ENCODE measurements at places on chromosomes 6 and 20.

- no peak for DNase-seq
Observed at GRCh38 chr6:153058291-153058690, 55.8 kb upstream of the MTRF1L start.

- no peak for DNase-seq
Observed at GRCh38 chr6:151704383-151704782, 103.1 kb upstream of the ESR1 start.

DNA sequence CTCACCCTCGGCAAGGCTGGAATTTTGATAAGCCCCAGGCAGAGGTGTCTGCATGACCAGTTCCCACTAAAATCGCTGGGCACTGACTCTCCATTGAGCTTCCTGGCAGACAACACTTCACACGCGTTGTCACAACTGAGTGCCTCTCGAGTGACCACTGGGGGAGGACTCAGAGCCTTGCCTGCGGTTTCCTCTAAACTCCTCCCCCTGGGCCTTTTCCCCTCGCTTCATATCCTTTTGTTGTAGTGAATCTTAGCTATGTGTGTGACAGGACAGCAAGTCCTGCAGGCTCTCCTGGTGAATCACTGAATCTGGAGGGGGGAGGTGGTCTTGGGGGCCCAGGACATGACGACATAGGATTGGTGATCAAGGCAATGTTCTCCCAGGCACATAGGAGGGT, 670.8 kb downstream of the PRKN start:
- DNase-seq = no peak

- DNase-seq = no peak
Observed at GRCh38 chr6:4653141-4653540, 123.1 kb upstream of the CDYL start.

- no peak for DNase-seq
Observed at GRCh38 chr6:158010591-158011477, 29.2 kb downstream of the SYNJ2 start.

- no peak for DNase-seq
Observed at GRCh38 chr6:33128318-33128717, 52.5 kb downstream of the HLA-DPB1 start.

GRCh38 chr20:17197041-17197440, 29.8 kb upstream of the PCSK2 start:
- no peak for DNase-seq

- DNase-seq = no peak
Observed at GRCh38 chr6:158028421-158028820, 46.8 kb downstream of the SYNJ2 start.

GRCh38 chr20:37745553-37745952, 51.7 kb downstream of the CTNNBL1 start:
- DNase-seq = no peak

GRCh38 chr20:32789896-32790750, 27.9 kb downstream of the DNMT3B start:
- no peak for DNase-seq

DNA sequence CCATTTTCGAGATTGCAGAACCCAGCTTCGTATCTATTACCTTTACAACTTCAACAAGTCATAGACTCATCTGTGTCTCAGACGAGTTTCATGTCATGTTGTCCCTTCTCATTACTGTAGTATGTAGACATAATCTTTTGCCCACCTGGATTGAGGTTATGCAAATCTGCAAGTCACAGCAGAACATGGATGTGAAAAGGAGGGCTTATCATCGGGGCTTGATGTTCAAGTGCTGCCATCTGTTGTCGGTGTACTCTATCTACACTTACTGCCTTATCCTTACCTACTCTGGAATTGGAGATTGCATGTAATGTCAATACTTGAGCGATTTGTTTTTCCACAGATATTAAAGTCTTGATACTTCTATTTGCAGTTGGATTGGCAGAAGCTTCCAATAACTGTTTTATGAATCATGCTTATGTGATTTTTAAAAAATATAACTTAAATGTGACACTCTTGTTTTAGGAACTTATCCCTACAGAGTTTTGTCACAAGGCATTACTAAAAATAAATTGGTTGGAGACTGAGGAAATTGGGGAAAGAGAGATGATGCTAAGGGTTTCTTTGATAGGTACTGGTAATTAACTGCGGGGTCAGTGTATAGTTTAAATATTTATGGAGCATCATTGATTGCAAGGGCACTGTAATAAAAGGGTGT, 3.0 kb upstream of the GOPC start:
- DNase-seq = peak; percentile 30

DNA sequence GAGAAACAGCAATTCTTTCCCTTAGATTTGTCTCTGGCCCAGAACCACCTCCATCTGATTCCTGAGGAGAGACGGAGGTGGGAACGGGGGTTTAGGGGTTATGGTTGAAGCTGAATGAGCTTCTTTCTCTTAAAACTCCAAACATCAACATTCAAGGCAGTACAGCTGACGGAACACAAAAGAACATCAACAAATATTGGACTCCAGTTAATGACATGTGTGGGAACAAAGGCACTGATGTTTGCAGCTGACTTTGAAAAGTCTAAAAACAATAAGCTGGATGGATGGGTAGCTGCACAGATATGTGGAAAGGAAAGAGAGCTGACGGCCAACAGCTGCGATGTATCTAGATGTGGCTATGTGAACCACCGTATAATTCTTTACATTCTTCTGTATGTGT, 256.5 kb downstream of the SOD2 start:
- no peak for DNase-seq

DNA sequence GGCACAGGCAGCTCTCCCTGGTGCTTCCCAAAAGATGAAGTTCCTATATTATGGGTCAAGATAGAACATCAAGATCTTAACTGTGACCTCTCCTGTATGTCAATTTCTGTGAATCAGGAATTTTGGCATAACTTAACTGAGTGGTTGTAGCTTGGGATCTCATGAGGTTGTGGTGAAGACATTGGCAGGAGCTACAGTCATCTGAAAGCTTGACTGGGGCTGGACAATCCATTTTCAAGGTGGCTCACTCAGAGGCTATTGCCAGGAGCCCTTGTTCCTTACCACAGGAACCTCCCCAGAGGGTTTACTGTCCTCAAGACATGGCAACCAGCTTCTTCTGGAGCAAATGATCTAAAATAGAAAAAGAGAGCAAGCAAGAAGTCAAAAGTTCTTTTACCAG, 252.2 kb downstream of the ADGB start:
- no peak for DNase-seq

DNA sequence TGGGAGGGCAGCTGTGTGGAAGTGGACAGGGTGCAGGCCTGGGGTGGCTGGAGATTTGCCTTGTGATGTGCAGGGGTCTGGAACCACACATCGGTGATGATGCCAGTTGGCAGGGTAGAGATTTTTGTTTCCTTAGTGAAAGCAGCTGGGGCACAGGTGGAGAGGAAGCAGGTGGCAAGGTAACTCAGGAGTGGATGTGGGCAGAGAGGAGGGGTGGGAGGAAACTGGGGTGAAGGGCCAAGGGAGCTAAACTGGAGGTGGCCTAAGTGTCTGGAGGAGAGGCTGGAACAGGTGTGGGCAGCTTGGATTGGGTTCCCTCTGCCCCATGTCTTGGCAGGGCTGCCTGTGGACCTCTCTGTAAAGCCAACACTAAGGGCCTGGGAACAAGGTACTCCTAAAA, 4.7 kb upstream of the SCUBE3 start:
- no peak for DNase-seq

- DNase-seq = no peak
Observed at GRCh38 chr20:22723659-22724058, 139.3 kb upstream of the FOXA2 start.

DNA sequence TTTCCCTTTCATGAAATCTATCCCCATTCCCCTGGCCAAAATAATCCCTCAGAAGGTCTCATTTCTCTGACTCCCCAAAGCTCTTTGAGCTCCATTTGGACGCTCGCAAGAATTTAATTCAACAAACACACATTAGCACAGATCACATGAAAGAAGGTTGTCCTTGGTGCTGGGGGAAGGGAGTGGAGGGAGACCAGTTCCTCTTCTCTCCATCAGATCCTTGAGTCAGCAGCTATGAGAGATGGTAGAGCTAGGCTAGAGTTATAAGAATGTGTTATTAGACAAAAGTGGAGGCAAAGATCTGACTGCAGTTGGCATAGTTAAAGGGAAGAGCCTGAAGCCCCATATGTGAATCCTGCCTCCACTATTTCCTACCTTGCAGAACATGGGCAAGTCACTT, 184.2 kb upstream of the CDYL start:
- no peak for DNase-seq

DNA sequence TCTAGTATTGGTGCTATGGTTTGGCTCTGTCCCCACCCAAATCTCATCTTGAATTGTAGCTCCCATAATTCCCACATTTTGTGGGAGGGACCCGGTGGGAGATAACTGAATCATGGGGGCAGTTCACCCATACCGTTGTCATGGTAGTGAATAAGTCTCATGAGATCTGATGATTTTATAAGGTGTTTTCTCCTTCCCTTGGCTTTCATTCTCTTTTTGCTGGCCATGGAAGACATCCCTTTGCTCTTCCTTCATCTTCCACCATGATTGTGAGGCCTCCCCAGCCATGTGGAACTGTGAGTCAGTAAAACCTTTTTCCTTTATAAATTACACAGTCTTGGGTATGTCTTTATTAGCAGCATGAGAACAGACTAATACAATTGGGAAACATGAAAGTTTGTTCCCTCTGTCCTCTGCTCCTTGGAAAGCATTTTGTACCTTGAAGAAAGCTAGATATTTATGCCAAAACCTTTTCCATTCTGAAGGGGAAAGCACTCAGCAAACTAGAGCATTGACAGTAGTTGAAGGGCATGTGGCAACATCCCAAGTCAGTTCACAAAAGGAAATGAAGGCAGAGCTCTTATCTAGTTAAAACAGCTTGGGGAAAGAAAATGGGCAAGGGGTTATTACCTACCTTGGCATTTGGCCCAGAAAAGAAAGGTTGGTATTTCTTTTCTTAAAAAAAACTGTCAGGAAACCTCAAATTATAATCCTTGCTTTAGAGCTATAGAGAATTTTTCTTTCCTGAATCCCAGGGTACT, 10.7 kb upstream of the TNFAIP3 start:
- no peak for DNase-seq

- no peak for DNase-seq
Observed at GRCh38 chr20:31816221-31816620, 2.9 kb upstream of the MYLK2 start.

DNA sequence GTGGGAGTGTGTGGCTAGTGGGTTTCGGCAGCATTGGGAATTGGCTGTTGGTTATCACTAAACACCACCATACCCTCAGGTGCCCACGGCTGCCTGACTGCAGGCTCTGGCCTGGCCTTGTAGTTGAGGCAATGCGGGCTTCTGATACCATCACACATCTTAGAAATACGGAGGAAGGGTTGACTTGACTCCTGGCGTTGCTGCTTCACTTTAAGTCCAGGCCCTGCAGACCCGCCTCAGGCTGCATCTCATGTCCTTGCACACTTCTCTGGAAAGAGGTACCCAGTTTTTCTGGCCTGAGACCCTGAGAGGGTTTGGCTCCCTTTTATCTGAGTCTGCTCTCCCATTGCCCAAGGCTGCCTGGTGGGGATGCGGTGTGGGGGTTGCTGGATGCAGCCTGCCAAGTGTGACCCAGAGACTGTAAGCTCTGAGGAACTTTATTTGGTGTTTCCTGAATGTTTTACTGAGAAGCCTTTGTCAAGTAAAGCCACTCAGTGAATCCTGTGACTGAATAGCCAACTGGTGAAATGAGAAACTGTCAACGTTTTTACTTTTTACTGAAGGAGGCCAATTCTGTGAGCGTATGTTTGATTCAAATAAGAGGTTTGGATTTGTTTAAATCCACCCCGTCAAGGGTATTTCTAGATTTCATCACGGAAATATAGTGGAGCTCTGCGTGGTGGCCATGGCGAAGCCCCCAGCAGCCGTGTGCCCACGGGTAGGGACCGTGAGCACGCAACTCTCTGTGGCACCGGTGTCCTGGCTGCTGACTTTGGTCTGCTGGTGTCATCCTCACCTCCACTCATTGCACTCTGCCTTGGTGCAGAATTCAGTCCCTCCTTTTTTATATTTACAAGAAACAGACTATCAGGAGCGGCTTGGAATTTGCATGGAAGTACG, 160.1 kb downstream of the DTNBP1 start:
- no peak for DNase-seq

GRCh38 chr6:169048865-169049205, 204.8 kb downstream of the THBS2 start:
- no peak for DNase-seq

DNA sequence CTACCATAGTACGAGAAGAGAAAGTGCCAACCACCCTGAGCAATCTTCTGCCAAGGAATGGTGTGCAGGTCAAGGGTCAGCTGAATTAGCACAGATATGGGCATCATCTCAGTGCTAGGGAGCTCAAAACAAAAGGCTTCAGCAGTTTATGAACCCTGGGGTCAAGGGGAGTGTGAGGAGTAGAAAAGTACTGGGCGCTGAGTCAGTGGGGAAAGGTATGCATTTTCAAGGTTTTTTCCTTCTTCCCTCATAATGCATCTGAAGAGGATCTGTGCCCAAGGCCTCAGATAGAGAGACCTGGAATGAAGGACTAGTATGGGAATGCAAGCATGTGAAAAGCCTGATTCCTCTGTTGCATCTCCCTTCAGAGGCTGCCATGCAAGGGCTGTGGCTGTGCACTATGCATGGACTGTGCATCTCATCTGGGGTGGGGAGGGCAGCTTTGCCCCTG, 81.7 kb downstream of the PERP start:
- DNase-seq = no peak

- DNase-seq = peak; percentile 5
Observed at GRCh38 chr6:85865420-85866369, 223.0 kb upstream of the SYNCRIP start.

GRCh38 chr20:63392465-63393365, 31.6 kb upstream of the CHRNA4 start:
- no peak for DNase-seq

GRCh38 chr20:10784554-10785183, 110.9 kb upstream of the JAG1 start:
- DNase-seq = no peak

DNA sequence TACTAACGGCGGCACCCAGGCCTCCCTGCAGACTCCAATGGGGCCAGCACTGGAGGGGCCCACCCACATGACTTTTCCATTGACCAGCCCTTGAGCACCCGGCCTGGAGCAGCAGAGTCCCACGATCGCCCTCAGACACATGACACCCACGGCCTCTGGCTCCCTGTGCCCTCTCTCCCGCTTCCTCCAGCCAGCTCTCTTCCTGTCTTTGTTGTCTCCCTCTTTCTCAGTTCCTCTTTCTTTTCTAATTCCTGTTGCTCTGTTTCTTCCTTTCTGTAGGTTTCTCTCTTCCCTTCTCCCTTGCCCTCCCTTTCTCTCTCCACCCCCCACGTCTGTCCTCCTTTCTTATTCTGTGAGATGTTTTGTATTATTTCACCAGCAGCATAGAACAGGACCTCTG, 26.1 kb upstream of the FANCE start:
- no peak for DNase-seq
